Right forelimb (tissue), 1 donor: ENCODE measurements at places on chromosomes 2 and 18.

GRCh38 chr2:168614172-168615018 lies 158.3 kb downstream of the CERS6 start:
- DNase-seq, result no peak

GRCh38 chr2:232633413-232634205 lies at the start of gene EFHD1:
Gene EFHD1, plus strand, starts transcription at chr2:232633604. Its CDS starts 101 bp downstream, at chr2:232633705.
- DNase-seq, result peak; percentile 87

DNA sequence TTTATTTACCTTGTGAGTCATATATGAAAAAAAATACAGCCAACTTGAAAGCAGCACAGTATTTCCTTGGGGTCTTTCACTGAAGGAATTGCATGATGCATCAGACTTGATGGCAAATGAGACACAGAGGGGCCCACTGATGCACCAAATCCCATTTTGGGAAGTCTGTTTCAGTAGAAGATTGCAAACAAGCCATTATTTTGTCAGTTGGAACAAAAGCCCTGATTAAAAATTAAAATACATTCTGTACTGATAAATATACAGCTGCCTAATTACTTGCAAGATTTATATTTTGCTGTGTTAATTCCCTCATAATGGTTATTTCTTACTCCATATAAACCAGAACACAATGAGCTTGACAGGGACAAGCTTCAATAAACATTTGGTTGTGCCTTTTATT lies 370.4 kb downstream of the SUCLG1 start:
- DNase-seq, result no peak

- DNase-seq, result peak; percentile 48
These were observed 23.6 kb downstream of the SLC66A2 start for GRCh38 chr18:79927607-79928562.

- no peak for DNase-seq
These were observed 160.8 kb upstream of the KYNU start for GRCh38 chr2:142716463-142717242.

DNA sequence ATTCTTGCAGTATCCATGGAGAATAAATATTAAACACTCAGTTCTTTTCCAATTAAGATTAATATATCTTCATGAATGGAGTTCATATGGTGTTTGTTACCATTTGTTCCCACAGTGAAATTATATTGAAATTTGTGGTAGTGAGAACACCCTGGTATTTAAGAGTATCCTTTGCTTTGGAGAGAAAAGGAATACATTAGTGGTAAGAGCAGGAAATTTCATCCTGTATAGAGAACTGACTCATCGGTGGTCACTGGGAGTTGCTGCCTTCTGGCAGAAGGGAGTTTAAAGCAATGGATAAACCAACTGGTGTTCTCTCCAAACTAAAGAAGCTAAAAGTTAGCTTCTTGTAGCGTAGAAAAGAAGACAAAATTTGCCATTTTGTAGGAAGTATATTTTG lies 107.3 kb downstream of the MYO1B start:
- no peak for DNase-seq

- no peak for DNase-seq
These were observed 66.5 kb downstream of the TNP1 start for GRCh38 chr2:216793386-216793785.

DNA sequence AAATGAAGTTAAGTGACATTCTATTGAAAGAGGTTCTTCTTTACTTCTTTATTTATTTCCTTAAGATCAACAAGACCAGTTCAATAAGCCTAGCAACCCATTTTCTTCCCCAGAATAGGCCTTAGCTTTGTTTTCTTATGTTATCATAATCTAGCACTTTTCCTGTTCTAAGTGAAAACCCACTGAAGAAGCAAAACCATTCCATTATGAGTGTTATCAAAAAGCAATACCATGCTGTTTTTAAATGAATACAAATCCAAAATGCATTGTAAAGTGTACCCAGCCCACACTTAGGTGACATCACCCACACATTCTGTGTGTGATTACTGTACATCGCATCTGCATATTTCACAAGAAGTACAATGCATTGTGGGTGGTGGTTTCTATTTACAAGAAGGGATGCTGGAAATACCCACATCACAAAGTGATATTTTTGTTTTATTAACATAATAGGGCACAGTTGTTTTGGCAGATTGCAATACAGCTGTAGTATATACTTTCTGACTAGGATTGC lies 679.5 kb downstream of the KCNJ3 start:
- DNase-seq, result no peak

- no peak for DNase-seq
These were observed 75.8 kb downstream of the LNPK start for GRCh38 chr2:175926272-175926671.

- no peak for DNase-seq
These were observed 103.5 kb downstream of the SOS1 start for GRCh38 chr2:39017334-39017733.

DNA sequence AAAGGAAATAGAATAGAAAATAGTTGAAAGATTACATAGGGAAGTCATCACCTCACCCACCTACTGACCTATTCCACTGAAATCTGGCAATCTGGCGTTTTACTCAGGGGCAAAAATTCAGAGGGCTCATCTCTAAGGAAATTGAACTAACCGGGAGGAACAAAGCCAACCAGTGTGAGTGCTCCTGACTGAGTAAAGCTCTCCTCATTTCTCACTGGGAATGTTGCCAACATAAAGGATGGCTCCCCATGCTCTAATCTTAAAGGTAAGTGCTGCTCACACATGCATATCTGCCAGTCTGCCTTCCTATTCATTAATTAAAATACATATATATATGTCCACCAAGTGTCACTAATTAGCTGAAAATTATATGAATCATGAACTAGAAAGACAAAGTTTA lies 13.5 kb upstream of the DOK6 start:
- no peak for DNase-seq

- peak; percentile 72 for DNase-seq
These were observed 25.0 kb upstream of the COPS8 start for GRCh38 chr2:237060534-237061312.

GRCh38 chr2:86176597-86176996 lies 18.7 kb downstream of the IMMT start:
- no peak for DNase-seq

DNA sequence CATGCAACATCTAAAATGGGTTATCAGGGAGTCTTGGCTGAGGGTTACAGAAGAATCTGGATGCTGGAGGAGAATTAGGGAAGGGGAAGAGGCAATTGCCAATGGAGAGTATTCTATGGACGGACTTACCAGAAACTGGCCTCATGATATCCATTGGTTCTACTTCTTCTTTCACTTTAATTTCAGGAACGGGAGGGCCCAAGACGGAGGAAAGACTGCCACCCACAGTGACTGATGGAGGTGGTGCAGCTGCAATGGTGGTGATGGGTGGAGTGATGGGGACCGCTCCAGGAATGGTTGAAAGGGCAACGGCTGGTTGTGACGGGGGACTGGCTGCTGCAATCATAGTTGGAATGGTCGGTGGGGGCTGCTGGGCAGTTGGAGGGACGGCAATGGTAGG lies 69.1 kb upstream of the AMMECR1L start:
- DNase-seq, result no peak

DNA sequence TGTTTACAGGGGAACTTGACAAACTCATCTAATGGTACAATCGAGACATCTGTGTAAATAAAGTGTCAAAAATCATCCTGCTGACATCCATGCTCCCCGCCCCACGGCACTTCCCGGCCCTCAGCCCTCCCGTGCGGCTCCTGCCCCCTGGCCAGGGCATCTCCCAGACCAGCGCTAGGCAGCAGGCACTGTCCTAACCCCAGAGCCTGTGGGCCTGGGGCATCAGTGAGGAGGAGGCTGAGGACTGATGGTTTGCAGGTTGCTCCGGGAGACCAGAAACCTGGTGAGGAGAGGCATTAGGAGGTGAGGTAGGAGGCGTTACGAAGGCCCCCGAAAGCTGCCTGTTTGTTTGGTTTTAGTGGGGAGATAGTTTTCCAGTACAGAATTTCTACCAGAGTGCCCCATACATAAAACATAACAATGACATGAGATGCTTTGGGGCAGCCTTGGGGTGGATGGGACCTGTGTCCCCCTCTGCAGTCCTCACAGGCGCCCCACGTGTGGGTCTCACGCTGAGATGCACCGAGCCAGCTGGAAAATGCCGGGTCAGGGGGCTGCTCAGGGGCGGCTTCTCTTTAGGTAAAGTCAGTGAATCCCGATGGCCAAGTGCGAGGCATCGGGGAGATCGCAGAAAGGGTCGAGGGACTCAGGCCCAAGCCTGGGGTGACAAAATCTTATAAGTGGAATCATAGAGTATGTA lies 114.2 kb downstream of the RTP5 start:
- DNase-seq, result no peak

- no peak for DNase-seq
These were observed 225.7 kb downstream of the ARL6IP6 start for GRCh38 chr2:152944099-152944498.

GRCh38 chr2:178478130-178478438 lies 316 bp downstream of the FKBP7 start:
- no peak for DNase-seq

GRCh38 chr2:203705178-203705577 lies 1.3 kb upstream of the CD28 start:
- DNase-seq, result no peak

DNA sequence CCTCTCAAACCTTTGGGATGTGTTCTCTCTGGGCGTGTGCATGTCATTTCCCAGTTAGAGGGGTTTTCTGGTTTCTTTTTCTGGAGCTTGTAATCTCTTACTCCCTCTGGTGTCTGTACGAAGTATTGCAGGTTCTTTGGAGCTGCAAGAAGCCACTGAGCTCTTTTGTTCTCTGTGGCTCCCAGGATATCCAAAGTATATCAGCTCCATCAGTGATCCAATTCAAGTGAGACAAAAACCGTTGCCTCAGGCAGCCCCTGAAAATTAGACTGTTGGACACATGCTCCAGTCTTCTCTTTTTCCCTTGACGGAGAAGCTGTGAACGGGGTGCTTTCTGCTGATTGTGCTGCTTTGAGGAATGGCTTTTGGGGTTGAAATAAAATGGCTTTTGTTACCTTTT lies 59.0 kb upstream of the LDLRAD4 start:
- DNase-seq, result no peak

DNA sequence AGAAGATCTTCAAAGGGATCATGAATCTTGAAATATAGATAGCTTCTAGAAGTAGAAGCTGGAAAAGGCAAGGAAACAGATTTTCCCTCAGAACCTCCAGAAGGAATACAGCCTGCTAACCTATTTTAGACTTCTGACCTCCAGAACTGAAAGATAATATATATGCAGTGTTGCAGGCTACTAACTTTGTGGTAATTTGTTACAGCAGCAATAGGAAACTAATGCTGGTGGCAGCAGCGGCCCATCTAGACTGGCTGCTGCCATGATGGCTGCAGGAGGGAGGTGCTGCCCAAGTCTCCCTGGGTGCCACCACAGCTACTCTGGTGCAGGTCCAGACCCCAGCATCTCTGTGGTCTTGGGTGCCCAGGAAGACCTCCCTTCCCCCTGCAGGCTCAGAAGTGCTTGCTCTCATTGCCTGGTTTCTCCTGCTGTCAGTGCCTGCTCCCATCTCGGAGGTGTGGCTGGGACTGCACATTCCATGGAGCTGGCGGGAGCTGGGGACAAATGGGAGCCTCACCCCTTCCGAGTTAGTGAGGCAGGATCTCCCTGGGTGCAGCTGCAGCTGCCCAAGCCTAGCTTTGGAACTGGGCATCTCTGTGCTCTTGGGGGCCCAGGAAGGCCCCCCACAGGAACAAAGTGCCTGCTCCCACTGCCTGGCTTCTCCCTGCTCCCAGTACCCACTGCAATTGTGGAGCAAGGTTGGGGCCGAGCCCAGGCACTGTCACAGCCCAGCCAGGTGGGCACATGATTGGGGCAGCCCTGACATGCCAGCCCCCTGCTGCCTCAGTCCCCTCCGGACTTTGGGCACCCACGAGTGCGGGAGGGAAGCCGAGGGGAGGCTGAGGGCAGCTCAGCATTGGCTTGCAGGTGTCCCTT lies 18.1 kb upstream of the CCDC88A start:
- DNase-seq, result no peak

DNA sequence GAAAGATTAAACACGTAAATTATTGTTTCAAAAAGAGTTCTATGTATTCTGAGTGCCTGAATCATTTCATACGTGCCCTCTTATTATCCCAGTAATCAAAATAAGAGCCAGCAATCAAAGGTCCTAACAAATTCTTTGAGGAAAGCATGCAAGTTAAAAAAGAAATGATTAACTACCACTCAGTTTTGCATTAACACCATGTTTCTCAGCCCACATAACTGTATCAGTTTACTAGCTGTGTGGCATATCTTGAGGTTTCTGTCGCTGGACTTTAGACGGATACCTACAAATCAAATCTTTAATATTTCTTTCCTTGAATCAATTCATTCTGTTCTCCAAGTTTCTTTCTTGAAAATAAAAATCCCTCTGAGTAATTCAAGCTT lies 668.9 kb upstream of the CHAC2 start:
- DNase-seq, result no peak

DNA sequence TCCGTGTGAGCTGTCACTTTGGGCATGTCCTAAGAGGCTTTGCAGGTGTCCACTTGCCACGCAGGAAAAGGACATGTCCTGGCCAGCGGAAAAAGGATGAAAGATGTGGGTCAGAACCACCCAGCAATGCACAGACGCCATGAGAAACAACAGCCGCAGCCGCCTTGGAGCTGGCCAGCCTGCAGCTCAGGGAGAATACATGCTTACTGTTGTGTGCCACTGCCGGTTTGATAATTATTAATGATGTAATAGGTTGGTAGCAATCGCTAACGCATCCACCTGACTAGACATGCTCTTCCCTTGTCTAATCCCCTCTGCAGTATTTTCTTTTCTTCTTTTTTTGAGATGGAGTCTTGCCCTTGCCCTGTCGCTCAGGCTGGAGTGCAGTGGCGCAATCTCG lies 221.7 kb downstream of the HAUS1 start:
- DNase-seq, result no peak

GRCh38 chr2:149080099-149080498 lies 41.6 kb downstream of the LYPD6B start:
- no peak for DNase-seq

GRCh38 chr2:241125626-241126025 lies 23.5 kb upstream of the MTERF4 start:
- DNase-seq, result peak; percentile 33

DNA sequence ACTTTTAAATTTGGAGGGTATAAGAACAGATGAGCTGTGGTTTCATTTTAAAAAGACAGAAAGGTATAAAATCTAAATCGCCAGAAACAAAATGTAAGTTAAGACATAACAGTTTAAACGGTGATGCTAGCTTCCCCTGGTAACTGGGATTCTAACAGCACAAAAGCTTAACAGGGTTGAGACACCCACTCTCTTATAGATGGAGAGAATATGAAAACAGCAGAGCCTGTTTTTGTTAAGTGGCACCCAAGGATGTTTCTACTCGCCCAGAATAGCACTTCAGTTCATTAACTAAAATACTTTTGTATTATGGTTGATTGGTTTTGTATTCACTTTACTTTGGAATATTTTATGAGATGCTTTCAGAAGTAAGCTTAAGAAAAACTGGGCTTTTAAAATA lies 151.9 kb upstream of the RND3 start:
- DNase-seq, result no peak

DNA sequence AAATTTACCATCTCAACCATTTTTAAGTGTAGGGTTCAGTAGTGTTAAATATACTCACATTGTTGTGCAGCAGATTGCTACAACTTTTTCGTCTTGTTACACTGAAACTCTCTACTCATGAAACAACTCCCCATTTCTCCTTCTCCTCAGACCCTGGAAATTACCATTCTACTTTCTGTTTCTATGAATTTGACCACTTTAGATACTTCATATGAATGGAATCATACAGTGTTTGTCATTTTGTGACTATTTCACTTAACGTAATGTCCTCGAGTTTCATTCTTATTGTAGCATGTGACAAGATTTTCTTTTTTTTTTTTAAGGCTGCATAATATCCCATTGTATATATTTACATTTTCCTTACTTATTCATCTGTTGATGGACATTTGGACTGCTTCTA lies 203.8 kb downstream of the PLCL1 start:
- no peak for DNase-seq

- peak; percentile 88 for DNase-seq
These were observed 108.7 kb upstream of the KCTD1 start for GRCh38 chr18:26656944-26657536.
